ENCODE measurements at places on chromosomes 12 and 14.

DNA sequence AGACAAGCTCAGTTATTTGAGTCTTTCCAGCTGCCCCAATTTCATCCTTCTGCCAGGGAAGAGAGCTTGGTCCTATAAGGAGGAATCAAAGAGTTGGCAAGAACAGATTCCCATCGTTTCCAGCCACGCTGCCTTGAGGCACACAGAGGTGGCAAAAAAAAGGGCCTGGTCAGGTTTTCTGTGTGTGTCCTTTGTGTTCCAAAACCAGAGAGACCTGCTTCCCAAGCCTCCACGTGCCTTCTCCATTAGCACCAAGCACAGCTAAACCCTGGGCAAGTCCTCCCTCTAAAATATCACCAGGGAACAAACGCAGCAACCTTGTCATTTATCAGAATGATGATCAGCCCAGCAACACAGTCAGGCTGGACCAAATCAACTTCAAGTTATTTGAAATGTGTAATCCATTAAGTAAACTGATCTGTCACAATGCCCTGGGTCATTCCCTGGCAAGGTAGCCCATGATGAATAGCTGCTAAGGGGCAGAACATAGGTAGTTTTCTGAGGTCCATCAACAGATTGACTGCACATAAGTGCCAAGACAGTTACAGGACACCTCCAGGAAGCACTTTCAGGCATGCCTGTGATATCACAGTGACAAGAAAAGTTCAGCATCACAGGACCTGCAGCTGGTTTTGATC, 28.6 kb upstream of the C12orf42 start:
- H3K36me3 ChIP-seq = no peaks in the 10 kb centered on the region
- no peak for DNase-seq
- peaks cover 10% of the 10 kb centered on the region for H3K4me1 ChIP-seq
- no peak overlapping the region for H3K27ac ChIP-seq
- H3K4me3 ChIP-seq = no peak overlapping the region

DNA sequence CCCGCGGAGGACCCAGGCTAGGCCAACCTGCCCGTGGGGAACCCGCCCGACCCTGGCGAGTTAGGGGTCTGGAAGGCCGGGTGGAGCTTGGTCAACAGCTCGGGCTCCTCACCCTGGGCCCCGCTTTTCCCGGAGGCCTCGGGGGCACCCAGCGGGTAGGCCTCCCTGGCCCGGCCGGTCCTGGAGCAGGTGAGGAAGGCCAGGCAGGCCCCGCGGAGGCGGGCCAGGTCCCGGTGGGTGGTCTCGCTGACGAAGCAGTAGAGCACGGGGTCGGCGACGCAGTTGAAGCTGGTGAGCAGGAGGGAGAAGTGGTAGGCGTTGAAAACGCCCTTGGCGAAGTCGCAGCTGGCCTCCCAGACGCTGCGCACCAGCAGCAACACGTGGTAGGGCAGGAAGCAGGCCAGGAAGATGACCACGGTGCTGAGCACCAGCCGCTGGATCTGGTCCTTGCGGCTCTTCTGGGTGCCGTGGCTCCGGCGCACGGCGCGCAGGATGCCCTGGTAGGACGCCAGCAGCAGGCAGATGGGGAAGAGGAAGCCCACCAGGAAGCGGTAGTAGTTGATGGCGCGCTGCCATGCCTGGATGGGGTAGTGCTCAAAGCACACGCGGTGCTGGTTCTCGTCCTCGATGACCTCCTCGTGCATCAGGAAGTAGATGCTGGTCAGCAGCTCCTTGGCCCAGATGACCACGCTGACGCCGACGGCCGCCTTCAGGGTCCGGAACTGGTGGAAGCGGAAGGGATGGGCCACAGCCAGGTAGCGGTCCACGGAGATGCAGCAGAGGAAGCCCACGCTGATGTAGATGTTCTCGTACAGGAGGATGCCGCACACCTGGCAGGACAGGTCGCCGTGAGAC, 10.3 kb downstream of the GPR68 start:
- H3K36me3 ChIP-seq = peaks cover 34% of the 10 kb centered on the region
- H3K27me3 ChIP-seq = peaks cover 7% of the 10 kb centered on the region
- H3K4me1 ChIP-seq = peaks cover 5% of the 10 kb centered on the region
- DNase-seq = no peak
- H3K4me3 ChIP-seq = no peak overlapping the region
- no peak overlapping the region for H3K27ac ChIP-seq

GRCh38 chr14:76391981-76392690, 16.2 kb downstream of the ESRRB start:
- H3K4me3 ChIP-seq = no peak overlapping the region
- no peak for DNase-seq
- no peaks in the 10 kb centered on the region for H3K36me3 ChIP-seq
- no peak overlapping the region for H3K27ac ChIP-seq

DNA sequence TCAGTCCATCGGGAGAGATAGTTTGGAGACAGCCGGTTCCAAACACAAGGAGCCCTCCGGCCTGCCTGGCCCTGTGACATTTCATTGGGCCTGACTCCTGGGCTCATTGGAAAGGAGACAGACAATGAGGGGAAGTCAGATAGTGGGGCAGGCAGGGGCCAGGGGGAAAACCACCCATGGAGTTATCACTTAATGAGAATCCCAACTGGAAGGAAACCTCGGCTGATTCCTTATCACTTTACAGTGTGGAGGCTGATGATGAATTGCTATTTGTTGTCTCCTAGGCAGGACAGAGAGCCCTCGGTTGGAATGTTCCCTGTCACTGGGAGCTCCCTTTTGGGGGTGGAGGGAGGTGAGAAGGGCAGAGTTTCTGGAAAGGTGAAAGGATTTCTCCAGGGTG, 44.4 kb downstream of the TBX5 start:
- no peak overlapping the region for H3K27ac ChIP-seq
- peaks cover 78% of the 10 kb centered on the region for H3K27me3 ChIP-seq
- no peaks in the 10 kb centered on the region for H3K36me3 ChIP-seq
- no peak for DNase-seq

GRCh38 chr12:104164634-104165033, 26.6 kb upstream of the NFYB start:
- H3K27me3 ChIP-seq = peaks cover 7% of the 10 kb centered on the region
- no peaks in the 10 kb centered on the region for H3K36me3 ChIP-seq
- no peak for DNase-seq
- H3K4me3 ChIP-seq = no peak overlapping the region

GRCh38 chr12:50505675-50506530, 1.1 kb downstream of the DIP2B start:
- peaks cover 4% of the 10 kb centered on the region for H3K27me3 ChIP-seq
- peaks cover 52% of the 10 kb centered on the region for H3K4me1 ChIP-seq
- no peak for DNase-seq
- no peaks in the 10 kb centered on the region for H3K36me3 ChIP-seq

GRCh38 chr12:24364921-24365320, 415.5 kb upstream of the SOX5 start:
- H3K36me3 ChIP-seq = no peaks in the 10 kb centered on the region
- no peak overlapping the region for H3K4me3 ChIP-seq
- peaks cover 3% of the 10 kb centered on the region for H3K27me3 ChIP-seq
- no peak for DNase-seq
- peaks cover 25% of the 10 kb centered on the region for H3K4me1 ChIP-seq

- peaks cover 6% of the 10 kb centered on the region for H3K36me3 ChIP-seq
- no peak for DNase-seq
- peaks cover under 1% of the 10 kb centered on the region for H3K4me1 ChIP-seq
Measured at GRCh38 chr12:117825827-117826226, 143.0 kb downstream of the KSR2 start.

DNA sequence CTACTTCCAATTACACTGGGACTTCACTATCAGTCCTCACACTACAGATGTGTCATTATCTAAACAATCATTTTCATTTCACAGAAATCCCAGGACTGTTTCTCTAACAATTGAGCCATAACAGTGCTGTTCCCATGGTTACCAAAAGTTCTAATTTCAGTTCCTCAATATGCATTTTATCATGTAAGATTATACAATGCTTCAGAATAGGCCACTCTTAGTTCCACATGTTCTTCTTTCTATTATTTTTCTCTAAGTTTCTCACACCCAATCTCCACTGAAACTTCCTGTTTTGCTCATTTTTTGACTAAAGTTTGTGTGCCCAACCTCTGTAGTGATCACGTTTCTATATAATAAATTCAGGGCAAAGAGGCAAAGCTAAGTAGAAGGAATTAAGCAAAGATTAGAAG, 185.8 kb downstream of the DUSP6 start:
- peaks cover 4% of the 10 kb centered on the region for H3K4me1 ChIP-seq
- H3K36me3 ChIP-seq = peaks cover 12% of the 10 kb centered on the region
- no peaks in the 10 kb centered on the region for H3K27me3 ChIP-seq
- no peak for DNase-seq
- no peak overlapping the region for H3K27ac ChIP-seq

GRCh38 chr12:43095669-43096280, 456.2 kb downstream of the ADAMTS20 start:
- no peak overlapping the region for H3K4me3 ChIP-seq
- no peaks in the 10 kb centered on the region for H3K27me3 ChIP-seq
- no peaks in the 10 kb centered on the region for H3K36me3 ChIP-seq

DNA sequence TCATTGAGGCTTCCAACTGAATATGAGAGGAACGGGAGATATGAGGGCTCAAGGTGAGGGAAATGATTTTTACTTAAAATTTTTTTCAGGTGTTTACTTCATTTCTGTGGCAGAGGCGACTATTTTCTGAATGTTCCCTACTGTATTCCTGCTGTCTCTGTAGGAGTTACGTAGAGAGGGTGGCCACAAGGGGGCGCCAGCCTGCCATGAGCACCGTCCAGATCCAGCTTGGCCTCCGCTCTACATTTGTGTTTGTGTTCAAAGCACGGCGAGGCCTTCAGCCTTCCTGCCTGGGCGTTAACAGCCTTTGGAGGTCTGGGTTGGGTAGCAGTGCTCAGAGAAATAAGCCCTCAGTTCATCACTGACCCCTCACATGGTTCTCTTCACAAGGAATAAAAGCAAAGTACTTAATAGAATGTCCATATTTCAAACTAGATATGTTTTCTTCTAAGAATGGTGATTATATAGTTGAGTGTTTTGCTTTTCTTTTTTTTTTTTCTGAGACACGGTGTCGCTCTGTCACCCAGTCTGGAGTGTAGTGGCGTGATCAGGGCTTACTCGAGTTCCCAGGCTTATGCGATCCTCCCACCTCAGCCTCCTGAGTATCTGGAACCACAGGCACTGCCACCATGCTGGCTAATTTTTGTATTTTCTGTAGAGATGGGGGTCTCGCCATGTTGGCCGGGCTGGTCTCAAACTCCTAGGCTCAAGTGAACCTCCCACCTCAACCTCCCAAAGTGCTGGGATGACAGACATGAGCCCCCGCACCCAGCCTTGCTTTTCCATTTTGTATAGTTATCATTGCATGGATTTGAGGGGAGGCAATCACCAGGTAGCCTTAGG, 22.3 kb downstream of the CKB start:
- peak; percentile 92 for DNase-seq
- H3K27ac ChIP-seq = no peak overlapping the region
- H3K36me3 ChIP-seq = peaks cover 50% of the 10 kb centered on the region

DNA sequence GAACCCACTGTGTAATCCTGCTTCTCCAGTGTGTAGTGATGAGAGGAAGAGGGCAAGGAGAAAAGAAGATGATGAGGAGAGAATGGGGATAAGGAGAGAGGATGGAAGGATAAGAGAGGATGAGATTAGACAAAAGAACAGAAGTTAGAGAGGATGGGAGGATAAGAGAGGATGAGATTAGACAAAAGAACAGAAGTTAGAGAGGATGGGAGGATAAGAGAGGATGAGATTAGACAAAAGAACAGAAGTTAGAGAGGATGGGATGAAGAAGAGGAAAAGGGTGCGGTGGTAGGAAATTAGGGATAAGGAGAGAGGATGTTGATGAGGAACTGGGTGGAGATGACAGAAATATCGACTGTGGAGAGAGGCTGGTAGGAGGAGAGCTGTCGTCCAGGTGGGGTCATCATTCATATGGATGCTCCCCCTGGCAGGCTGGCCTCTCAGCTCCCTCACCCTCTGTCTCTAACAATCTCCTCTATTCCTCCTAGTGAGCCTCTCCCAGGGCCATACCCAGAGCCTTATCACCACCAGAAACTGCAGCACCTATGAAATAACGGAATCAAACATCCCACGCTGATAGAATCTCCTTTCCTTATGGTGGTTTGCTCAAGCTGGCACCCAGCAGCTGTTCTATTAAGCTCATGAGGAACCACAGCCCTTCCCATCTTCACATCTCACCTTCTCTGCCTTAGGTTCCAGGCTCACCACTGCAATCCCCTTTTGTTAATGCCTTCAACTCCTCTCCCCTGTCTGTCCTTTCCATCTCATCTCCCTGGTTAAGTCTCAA, 6.0 kb upstream of the CIROP start:
- no peaks in the 10 kb centered on the region for H3K36me3 ChIP-seq
- no peak overlapping the region for H3K27ac ChIP-seq
- no peak for DNase-seq
- peaks cover 3% of the 10 kb centered on the region for H3K27me3 ChIP-seq
- H3K4me1 ChIP-seq = peaks cover 34% of the 10 kb centered on the region

GRCh38 chr12:68749443-68749842, 3.5 kb downstream of the SLC35E3 start:
- H3K27me3 ChIP-seq = no peaks in the 10 kb centered on the region
- peaks cover 33% of the 10 kb centered on the region for H3K36me3 ChIP-seq
- no peak for DNase-seq
- H3K4me3 ChIP-seq = no peak overlapping the region

DNA sequence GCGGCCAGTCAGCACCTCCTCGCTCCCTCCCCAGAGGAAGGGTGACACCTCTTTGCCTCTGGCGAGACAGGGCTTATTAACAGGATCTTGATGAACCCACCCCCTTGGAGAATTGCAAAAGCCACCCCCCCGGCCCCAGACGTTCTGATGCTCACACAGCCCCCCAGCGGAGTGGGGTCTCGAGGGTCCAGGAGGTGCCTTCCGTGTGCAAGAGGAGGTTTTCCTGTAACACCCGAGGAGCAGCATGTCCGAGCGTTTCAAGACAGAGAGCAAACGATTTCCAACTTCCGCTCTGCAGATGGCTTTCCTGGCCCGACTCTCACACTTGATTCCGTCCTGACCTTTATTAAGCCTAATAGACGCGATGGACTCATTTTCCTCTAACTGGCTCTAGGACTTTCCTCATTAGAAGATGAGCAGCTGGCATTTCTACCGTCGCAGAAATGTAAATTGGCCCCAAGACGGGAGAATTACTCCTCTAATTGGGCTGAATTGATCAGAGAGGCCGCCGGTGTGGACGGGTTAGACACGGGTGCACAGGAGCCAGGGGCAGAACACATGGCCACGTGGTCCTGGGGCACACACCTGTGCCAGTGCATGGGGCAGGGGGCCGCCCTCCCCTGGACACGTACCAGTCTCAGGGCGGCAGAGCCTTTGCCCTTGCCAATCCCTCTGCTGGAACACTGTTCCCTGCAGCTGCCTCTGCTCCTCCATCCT, 84.4 kb downstream of the NOC4L start:
- H3K4me1 ChIP-seq = peaks cover 7% of the 10 kb centered on the region
- H3K36me3 ChIP-seq = no peaks in the 10 kb centered on the region
- no peak overlapping the region for H3K4me3 ChIP-seq
- no peak for DNase-seq
- H3K27me3 ChIP-seq = peaks cover 23% of the 10 kb centered on the region
- no peak overlapping the region for H3K27ac ChIP-seq

- peaks cover 4% of the 10 kb centered on the region for H3K27me3 ChIP-seq
- H3K4me1 ChIP-seq = no peaks in the 10 kb centered on the region
- DNase-seq = no peak
- no peak overlapping the region for H3K4me3 ChIP-seq
- H3K36me3 ChIP-seq = no peaks in the 10 kb centered on the region
Measured at GRCh38 chr12:33634544-33634943, 194.9 kb upstream of the SYT10 start.

- H3K27ac ChIP-seq = no peak overlapping the region
- no peak overlapping the region for H3K4me3 ChIP-seq
- H3K36me3 ChIP-seq = no peaks in the 10 kb centered on the region
- peak; percentile 90 for DNase-seq
- H3K27me3 ChIP-seq = peaks cover 12% of the 10 kb centered on the region
- H3K4me1 ChIP-seq = peaks cover 89% of the 10 kb centered on the region
Measured at GRCh38 chr12:3275171-3276041, 198.2 kb downstream of the TSPAN9 start.
